ENCODE measurements at places on chromosomes 6 and 20.
A peak's percentile ranks its signal among the peaks of the same experiment; 100 is the strongest.

DNA sequence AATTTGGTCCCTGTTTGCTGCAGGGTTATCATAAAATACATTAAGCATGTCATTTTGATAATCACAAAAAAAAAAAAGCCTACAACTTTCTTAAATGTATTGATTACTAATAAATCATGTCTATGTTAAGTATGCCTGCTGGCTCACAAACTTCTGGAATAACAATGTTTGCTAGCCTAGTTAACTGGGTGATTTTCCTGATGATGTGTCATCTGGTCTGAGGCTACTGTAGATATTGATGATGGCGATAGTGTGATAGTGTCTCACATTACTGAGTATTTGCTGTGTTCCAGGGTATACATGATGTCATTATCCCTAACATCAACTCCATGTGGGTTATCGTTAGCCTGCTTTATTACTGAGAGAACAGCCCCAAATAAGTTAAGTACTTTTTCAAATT, 86.2 kb upstream of the VSTM2L start:
- no peak for DNase-seq

GRCh38 chr6:142953373-142954273, 8.6 kb upstream of the HIVEP2 start:
- no peak for DNase-seq

GRCh38 chr6:52670502-52671409, at the start of gene TMEM14A:
TMEM14A (plus strand) TSS chr6:52671113; CDS start chr6:52677103, 5,990 bp downstream.
- peak; percentile 94 for DNase-seq

- DNase-seq = no peak
Measured at GRCh38 chr6:11750682-11751081, 27.9 kb downstream of the ADTRP start.

DNA sequence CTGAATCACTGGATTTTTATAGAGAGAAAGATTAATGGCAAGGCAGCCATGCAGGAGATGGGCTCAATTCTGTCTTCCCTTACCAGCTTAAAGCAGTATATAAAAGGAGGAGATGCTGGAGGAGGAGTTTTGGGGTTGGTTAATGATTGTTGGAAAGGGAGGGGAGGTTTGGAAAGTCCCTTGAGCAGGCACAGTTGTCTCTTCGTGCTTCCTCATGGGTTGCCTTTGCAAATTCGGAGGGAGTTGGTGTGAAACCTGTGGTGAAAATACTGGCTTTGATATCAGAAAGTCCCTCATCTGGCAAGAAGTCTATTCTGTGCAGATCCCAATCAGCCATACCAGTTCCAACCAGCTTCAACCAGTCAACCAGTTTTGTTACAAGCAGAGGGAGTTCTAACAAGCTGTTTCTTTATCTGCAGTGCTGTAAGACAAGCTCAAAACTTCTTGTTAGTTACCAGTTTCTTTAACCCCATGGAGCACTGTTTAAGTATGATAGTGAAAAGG, 107.0 kb downstream of the HIVEP1 start:
- peak; percentile 76 for DNase-seq

- no peak for DNase-seq
Measured at GRCh38 chr20:22574545-22575086, 9.8 kb downstream of the FOXA2 start.

GRCh38 chr6:22892452-22892851, 323.1 kb downstream of the HDGFL1 start:
- DNase-seq = no peak

GRCh38 chr6:81226957-81227356, 525.5 kb downstream of the TENT5A start:
- DNase-seq = no peak

GRCh38 chr20:61306937-61307475, 54.9 kb downstream of the CDH4 start:
- no peak for DNase-seq

GRCh38 chr6:155235087-155235486, 28.7 kb upstream of the CLDN20 start:
- DNase-seq = no peak

- no peak for DNase-seq
Measured at GRCh38 chr6:144439016-144439415, 153.9 kb downstream of the UTRN start.

DNA sequence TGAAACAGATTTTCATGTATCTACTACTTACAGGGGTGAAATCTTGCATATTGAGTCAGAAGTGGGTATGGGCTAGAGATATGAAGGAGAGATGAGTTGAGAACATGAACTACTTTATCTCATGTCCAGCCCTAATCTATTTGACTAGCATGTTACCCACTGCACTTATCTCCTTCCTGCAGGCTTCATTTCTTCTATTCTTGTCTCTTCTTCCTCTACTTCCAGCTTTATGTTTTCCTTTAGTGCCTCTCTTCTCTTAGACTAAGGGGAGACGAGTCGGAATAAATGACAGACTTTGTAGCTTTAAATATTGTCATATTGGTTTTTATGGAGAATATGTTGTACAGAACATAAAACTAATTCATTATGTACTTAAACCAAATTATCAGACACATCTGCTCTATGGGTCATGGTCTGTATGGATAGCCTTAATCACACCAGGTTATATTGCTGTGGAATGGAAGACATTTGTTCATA, 5.3 kb downstream of the RAB32 start:
- DNase-seq = no peak

- no peak for DNase-seq
Measured at GRCh38 chr20:47126709-47127108, 229.8 kb downstream of the ZMYND8 start.

Measured in activated CD4-positive, alpha-beta T cell treated with anti-CD3 and anti-CD28 coated beads, Interleukin-2, Interleukin-4, amounts not matched to agents 100 ng/mL and 50 ng/mL, durations not matched to agents 16 hours and 8 hours (primary cell).